ENCODE measurements at places on chromosomes 6 and 20.
A peak's percentile ranks its signal among the peaks of the same experiment; 100 is the strongest.

- DNase-seq: no peak
Measured at GRCh38 chr6:166778776-166779175, 151.7 kb upstream of the RPS6KA2 start.

- DNase-seq: peak; percentile 67
Measured at GRCh38 chr20:32031007-32031958, 20.8 kb upstream of the HCK start.

- no peak for DNase-seq
Measured at GRCh38 chr6:4402477-4402976, 267.2 kb upstream of the ECI2 start.

- peak; percentile 82 for DNase-seq
Measured at GRCh38 chr6:131532580-131533039, 40.4 kb upstream of the ARG1 start.

DNA sequence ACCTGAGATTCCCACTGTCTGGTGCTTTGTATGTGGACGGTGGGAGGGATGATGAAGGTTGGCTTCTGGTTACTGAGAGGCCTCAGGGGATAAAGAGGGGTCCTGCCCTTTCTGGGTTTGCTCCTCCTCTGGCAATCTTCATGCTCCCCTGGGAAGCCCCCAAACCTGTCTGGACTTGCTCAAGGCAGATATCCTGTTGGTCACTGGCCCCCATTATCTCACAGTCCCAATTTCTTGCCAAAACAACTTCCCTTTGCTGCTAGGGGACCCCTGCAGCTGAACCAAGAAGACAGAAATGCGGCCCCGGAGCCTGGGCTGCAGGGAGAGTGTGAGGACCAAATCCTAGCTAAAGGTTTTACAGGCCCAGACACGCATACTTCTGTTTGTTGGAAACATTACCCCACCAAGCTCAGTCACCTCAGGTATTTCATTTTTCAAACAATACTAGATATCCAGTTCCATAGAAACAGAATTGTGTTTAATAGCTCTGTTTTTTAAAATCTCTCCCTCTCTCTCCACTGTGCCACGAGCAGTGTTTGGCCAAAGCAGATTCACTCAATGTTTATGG, 63.4 kb upstream of the MRPS10 start:
- DNase-seq: no peak

DNA sequence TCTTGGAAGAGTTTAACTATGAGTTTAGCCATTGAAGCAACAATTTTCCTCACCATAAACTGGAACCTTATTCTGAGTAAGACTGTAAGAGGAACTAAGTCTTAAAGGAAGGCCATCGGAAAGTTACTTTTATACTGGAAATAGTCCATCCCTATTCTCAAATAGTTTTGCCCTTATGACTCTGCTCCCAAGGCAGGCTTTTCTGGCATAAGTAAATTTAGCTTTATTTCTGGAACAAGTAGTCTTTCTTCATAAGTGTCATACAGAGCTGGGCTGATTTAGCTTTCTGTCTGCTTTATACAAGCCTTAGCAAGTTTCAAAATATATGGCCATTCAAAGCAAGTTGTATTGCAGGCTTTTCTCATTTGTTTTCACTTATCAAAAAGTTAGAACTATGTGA, 328.1 kb downstream of the HACE1 start:
- DNase-seq: no peak

DNA sequence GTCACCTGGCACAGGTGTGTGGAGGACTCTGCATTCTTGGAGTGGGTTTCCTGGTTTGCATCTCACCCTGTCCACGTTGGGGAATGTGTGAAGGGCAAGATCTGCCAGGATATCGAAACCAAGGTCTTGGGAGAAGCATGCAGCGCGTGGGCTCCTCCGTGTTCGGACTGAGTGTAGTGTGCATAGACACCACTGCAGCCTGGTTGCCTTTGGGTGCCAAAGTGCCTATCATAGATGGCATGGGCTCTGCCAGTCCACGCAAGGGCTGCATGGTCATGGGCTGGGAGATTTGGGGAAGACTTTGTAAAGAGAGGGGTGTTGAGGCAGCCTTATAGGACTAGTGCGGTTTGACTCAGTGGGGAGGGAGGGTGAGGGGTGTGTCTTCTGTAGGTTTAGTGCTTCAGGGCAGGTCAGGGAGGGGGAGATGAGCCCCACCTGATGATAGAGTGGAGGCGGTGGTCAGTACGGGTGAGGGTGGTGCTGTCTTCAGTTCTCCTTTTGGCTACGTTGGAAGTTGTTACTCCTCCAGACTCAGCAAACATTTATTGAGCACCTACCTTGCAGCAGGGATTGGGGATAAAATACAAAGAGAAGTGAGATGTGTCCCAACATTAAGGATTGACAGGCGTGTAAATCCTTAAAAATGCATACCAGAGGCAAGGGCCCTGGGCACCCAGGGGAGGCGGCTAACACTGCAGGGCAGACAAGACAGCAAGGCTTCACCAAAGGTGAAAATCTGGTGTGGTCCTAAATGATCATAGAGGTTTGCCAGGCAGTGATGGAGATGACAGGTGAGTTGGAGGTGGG, 28.3 kb downstream of the DUSP22 start:
- DNase-seq: no peak

- no peak for DNase-seq
Measured at GRCh38 chr6:56528412-56528841, 114.3 kb downstream of the DST start.

DNA sequence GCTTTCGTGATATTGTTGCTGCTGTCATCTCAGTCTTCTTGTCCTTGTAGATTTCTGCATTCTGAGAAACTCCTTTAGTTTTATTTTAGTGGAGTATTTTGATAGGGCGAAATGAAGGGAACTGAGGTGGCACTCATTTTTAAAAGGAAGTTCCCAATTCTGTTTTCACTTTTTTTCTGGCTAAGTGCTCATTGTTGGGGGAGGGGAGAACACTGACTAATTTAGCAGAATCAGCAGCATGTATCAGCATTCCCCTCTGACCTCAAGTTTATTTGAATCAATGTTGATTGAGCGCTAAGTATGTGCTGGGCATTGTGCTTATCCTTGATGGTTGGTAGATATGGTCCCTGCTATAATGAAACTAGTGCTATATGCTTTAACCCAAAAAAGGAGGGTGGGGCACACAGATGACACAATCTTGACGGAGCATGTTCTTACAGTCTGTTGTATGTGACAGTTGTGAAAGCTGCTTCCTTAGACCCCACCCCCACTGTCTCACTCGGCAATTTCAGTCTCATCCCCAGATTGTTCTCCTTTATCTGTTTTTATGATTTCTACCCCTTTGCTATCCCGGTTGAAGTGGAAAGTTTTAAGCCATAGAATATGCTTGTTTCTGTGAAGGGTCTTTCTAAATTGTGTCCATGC, 262.4 kb downstream of the SOX4 start:
- no peak for DNase-seq

DNA sequence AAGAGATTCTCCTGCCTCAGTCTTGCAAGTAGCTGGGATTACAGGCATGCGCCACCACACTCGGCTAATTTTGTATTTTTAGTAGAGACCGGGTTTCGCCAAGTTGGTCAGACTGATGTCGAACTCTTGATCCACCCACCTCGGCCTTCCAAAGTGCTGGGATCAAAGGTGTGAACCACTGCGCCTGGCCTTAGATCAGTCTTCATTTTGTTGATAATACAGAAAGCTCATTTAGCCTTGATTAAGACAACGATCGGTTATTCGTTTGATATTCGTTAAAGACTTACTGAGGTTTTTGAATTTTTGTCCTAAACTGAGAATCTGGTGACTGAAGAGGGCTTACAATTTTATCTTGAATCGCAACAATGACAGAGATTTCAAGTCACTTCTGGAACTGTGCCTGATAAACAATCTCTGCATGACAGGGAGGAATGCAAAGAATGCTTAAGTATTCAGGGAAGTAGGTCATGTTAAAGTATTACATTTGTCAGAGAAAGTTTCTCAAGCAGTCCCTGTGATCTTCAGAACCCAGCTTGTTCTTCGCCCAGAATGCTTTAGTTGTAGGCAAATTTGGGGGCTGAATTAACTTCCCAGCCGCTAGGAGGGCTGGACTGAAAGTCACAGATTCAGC, 14.8 kb downstream of the AKAP12 start:
- DNase-seq: no peak

DNA sequence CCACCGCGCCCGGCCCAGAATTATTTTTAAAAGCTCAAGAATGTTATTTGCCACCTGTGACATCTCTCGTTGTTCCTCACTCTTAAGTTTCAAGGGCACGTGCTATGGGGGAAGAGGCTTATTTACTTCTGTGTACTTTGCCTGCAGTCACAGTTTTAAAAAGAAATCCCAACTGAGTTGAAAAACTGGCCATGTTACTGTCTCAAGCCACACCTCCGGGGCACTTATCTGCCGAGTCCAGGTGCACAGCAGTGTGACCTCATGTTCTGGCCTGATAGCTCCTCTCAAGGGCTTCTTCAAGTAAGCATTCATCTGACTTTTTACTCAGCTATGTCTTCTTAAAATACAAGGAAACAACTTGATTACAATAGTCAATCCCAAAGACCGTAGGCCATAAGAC, 34.5 kb downstream of the SHLD1 start:
- DNase-seq: no peak

- DNase-seq: no peak
Measured at GRCh38 chr6:119626884-119627619, 277.5 kb upstream of the MAN1A1 start.

GRCh38 chr6:168376811-168377483, 57.4 kb upstream of the DACT2 start:
- no peak for DNase-seq

DNA sequence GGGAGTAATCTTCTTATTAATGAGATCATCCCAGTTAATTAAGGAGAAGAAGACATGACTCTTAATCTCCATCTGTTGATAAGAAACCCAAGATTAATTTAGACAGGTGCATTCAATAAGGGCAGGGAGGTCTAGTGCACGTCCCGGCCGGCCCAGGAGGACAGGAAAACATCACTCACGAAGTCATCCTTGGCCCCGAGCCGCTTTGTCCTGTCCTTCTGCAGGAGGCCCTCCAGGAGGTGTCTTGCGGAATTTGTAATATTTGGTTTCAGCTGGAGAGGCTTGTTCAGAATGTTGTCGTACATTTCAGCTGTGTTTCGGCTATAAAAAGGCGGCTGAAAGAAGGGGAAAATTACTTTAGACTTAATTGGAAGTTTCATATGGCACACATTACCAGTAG, 118.4 kb upstream of the SLC2A12 start:
- no peak for DNase-seq

GRCh38 chr6:16901782-16902181, 140.5 kb upstream of the ATXN1 start:
- no peak for DNase-seq

GRCh38 chr6:95518630-95519227, 58.6 kb upstream of the MANEA start:
- no peak for DNase-seq

- DNase-seq: no peak
Measured at GRCh38 chr6:74250161-74250818, 554.3 kb downstream of the CD109 start.

DNA sequence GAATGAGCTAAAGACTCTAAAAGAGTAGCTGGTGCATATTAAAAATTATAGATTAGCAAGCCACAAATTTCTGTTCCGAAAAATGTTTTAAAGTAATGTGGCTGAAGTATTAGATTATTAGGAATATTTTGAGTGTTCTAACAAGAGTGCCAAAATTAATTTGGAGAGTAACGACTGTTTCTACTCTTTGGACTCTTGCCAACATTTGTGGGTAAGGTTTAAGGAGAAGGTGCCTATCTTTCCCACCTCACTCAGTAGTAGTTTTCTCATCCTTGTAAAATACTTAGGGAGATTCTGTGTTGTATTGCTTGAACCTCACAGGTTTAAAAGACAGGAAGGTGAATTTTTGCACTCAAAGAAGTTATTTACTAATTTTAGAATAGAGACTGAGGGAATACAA, 5.0 kb downstream of the HSF2 start:
- DNase-seq: no peak

- DNase-seq: no peak
Measured at GRCh38 chr6:142732790-142733189, 212.2 kb downstream of the HIVEP2 start.

- DNase-seq: no peak
Measured at GRCh38 chr20:62062661-62063314, 2.9 kb downstream of the TAF4 start.

- no peak for DNase-seq
Measured at GRCh38 chr6:106799031-106799894, 169.9 kb downstream of the QRSL1 start.

- peak; percentile 21 for DNase-seq
Measured at GRCh38 chr6:34362909-34363680, 29.4 kb downstream of the NUDT3 start.

- DNase-seq: no peak
Measured at GRCh38 chr6:3825331-3825831, 23.8 kb upstream of the FAM50B start.

DNA sequence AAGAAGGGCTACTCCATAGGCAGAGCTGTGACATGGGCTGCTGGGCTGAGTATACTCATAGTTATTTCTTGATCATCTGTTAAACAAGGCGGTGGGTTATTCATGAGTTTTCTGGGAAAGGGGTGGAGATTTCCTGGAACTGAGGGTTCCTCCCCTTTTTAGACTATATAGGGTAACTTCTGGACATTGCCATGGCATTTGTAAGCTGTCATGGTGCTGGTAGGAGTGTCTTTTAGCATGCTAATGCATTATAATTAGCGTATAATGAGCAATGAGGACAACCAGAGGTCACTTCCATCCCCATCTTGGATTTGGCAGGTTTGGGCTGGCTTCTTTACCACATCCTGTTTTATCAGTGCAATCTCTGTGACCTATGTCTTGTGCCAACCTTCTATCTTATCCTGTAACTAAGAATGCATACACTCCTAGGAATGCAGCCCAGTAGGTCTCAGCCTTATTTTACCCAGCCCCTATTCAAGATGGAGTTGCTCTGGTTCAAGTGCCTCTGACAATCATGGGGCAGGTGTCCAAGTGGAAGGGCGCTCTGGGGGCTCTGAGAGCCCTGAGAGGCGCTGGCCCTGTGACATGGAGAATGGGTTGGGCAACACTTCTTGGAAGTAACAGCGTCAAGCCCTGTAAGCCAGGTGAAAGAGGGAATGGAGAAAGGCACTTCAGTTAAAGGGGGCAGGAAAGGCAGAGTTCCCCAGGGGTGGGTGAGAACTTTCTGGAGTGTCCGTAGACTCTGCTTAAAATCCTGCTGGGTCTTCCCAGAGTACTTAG, 354.2 kb upstream of the SULF2 start:
- no peak for DNase-seq

Data from activated CD4-positive, alpha-beta memory T cell treated with anti-CD3 and anti-CD28 coated beads for 36 hours (primary cell).